ENCODE measurements at places on chromosomes 5 and 9.
A peak's percentile ranks its signal among the peaks of the same experiment; 100 is the strongest.

DNA sequence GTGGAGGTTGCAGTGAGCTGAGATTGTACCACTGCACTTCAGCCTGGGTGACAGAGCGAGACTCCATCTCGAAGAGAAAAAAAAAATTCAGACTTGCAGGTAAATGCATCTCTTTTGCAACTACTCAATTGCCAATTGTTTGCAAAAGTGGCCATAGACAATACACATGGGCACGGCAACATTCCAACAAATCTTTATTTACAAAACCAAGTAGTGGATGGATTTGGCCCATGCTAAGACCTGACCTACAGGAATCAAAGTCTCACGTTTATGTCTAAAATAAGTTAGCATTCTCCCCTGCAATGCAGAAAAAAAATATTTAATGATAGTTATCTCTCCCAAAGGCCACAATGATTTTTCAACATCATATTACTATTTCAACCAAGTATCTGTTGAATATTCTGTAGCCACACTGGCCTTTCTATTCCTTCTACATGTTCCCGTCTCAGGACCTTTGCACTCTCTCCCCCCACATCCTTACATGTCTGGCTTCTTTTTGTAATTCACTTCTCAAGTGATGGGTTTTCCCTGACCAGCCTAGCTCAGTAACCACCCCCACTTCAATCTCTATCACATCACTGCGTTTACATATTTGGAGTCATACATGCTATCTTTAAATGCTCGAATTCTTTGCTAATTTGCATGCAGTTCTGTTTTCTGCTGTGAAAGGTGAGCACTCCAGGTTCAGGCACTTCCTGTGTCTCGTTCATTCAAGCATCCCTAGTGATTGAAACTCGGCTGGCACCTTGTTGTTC lies 54.2 kb downstream of the FNBP1 start:
- DNase-seq: no peak

- DNase-seq: no peak
Observed at GRCh38 chr5:149576021-149576420, 5.3 kb upstream of the ARHGEF37 start.

- DNase-seq: no peak
Observed at GRCh38 chr9:114347675-114348074, 18.0 kb downstream of the ORM2 start.

DNA sequence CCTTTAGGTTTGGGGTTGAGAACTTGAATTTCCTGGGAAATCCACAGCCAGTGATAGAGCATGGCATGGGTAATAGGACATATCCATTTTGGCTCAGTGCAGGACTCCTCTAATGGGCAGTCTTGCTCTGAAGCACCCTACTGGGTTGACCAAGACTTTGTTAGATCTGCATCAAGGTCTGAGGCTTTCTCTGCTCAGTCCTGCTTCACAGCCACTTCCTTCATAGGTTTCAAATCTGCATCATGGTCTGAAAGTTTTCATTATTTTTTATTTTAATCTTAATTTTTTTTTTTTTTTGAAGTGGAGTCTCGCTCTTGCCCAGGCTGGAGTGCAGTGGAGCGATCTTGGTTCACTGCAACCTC lies 36.5 kb downstream of the KIF2A start:
- DNase-seq: no peak

DNA sequence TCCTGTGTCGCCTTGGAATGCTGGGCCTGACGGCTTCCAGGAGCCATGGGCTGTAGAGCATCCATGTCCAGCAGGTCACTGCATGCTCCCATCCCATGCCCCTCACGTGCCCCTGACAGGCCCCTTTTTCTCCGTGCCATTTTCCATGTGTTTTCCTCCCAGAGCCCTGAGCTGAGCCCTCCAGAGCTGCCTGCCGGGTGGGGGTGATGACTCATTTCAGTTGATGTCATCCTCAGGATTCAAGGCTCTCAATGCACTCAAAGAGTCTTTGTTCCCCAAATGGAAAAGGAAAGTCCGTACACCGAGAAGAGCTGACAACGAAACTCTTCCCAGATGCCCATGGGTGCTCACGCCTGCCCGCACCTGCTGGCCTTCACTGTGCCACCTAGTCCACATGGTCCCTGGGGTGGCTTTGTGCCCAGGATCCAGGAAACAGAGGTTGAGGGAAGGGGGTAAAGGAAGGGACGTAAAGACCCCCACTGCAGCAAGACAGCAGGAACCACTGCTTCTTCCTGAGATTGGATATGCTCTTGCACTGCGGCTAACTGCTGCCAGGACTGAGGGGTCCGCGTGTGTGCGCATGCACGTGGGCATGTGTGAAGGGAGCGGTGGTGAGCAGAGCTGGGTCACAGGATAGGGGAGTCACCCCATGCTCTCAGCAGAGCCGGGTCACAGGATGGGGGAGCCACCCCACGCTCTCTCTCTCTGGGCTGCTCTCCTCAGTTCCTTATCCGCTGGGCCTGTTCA lies 27.6 kb downstream of the COL15A1 start:
- DNase-seq: no peak

GRCh38 chr5:54463713-54464112 lies 8.2 kb downstream of the HSPB3 start:
- no peak for DNase-seq

GRCh38 chr9:129231022-129231739 lies 53.1 kb upstream of the IER5L start:
- DNase-seq: no peak

DNA sequence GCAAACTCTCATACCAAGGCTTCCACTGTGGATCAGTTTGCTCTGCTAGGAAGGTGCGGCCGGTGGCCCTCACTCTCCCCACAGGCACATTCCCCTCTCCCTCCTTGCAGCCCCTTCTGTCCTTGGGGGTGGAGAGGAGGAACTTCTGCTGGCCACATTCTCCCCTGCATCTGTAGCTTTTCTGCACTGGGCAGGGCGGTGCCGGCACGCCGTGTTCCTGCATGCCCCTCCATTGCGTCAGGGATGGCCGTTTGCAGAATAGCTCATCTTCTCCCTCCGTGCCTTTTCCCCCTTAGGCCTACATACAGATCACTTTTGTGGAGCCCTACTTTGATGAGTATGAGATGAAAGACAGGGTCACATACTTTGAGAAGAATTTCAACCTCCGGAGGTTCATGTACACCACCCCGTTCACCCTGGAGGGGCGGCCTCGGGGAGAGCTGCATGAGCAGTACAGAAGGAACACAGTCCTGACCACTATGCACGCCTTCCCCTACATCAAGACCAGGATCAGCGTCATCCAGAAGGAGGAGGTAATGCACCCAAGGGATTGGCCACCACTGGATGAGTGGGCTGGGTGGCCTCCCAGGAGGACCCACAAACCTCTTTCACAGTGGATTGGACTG lies 231.5 kb downstream of the DOCK8 start:
- no peak for DNase-seq

GRCh38 chr9:78559449-78559885 lies 262.5 kb downstream of the PSAT1 start:
- no peak for DNase-seq

DNA sequence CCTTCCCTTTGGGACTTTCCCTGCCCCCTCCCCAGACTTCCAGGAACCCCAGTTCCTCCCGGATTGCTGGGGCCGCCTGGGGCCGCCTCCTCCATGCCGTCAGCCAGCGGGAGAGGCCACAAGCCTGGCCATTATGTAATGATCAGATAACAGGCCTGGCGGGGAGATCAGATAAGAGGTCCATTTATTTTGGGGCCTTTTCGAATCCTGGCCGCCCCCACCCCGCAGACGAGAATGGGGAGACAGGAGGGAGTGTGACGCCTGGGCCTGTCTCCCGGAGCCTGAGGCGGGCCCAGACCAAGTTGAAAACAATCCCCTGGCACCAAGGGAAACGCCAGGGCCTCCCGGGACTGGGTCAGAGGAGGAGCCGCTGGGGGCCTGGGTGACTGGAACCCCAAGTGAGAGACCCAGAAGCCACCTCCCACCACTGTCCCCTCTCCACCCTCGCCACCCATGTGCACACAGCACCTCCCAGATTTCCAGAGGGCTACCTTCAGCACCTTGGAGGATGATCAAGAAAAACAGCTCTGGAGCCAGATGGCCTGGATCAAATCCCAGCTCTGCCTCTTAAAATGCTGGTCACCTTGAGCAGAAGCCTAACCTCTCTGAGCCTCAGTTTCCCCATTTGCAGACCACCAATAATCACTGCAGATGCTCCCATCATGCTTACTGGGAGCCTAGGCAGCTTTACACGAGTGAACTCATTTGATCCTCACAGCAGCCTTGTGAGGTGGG lies 7.8 kb downstream of the ENG start:
- DNase-seq: peak; percentile 32

DNA sequence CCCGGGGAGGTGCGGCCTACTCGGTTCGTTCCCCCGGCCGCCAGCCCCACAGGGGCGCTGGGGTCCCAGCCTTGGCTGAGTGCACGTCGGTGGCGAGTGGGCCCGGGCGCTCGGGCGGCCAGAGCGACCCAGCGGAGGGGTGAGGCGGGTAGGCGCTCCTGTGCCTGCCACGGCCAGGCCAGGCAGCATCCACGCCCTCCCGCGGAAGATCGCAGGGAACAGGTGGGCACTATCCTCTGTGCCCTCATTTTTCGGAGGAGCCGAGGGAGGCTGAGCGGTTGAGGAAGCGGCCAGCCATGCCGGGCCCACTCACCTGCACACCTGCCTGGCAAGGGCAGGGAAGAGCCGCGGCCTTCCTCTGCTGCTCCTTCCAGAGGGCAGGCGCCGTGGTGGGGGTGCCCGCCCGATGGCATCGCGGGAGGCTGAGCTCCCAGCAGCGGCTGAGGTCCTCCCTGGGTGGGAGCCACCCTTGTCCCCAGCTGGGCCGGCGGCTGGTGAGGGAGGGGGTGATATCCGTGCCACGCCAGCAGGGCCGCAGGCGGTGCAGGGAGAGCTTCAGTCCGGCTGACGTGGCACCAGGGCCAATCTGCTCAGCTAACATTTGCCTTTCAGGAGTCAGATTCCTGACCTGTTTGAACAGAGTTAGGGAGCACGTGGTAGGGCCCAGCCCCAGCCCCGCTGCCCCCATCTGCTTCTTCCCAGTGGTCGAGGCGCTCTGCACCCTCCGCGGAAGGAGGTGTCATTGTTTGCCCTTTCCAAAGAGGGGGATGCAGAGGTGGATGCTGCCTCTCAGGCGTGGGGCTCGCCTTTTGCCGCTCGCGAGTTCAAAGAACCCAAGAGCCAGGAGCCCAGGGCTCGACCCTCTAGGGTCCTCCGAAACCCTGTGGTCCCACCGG lies 1.6 kb upstream of the SEC16A start:
- no peak for DNase-seq

- DNase-seq: no peak
Observed at GRCh38 chr5:89756955-89757354, 652.6 kb downstream of the CETN3 start.

DNA sequence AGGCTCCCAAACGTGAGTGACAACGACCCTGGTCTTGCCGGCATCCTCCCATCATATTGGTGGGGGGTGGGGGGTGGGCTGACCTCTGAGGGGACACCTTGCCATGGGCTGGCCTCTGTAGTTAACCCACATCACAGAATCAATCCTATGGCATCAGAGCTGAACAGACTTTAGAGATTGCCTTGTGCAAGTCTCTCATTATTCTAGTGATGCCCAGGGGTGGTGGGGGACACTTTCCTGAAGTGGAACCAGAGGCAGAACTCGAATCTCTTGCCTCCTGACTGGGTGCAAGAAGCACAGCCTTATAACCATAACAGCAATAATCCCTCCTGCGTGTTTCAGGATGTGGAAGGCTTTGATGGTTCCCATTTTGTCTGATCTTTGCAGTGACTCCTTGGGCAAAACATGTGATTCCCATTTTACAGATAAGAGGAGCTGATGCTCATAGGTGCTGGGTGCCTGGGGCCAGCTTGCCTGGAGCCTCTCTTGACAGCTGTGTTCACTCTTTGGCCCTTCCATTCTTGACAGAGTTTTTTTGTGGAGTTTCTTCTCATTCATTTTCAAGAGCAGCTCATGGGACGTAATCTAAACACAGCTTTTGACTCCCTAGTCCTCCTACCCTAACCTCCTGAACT lies 18.6 kb upstream of the PITX1 start:
- DNase-seq: no peak

GRCh38 chr9:132539096-132539495 lies 43.3 kb upstream of the BARHL1 start:
- DNase-seq: no peak

DNA sequence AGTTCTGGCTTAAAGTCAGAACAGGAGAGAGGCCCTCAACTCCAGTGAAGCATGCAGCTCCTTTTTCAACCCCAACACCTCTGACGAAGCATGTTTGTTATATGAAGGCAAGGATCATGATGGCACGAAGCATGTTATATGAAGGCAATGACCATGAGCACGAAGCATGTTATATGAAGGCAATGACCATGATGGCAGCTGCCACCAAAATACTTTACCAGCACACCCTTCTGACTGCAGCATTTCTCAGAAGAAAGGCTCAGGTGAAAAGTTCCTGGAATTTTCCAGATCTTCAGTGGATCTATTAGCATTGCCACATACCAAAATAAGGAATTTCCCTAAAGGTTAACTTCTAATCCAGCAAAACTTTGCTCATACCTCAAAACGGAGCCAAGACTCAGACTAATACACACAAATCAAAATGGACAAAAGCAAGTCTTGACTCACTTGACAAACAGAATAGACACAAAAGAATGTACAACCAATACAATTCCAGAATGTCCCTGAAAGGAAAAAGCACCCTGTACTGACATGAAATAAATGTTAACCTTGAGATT lies 217.4 kb downstream of the FANCC start:
- no peak for DNase-seq

DNA sequence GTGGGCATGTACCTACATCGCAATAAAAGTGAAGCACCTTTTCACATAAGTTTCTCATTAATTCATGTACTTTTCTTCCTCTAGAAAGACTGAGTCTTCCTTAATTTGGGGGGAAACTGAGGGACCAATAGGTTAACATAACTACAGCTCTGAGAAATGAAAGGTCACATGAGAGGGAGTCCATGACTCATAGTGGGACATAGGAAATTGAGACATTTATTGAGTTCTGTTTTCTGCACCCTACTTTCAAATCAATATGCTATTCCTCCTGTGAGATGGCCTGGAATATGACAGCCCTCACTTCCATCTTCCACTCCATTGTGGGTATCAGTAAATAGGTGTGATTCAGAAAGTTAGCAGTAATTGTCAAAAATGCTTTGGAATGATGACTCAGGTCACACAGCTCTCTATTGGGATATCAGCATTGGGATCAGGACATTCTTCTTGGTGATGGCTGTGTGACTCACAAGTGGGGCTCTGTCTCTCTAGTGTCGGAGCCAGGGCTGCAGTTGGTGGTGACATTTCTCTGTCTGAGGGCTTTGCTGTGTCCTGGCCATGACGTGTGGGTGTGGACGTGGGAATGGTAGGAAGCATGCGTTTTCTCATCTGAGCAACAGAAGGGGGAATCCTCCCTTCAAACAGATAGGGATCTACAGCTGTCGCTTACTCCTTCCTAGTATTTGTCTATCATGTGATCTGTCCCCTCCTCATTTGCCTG lies 125.0 kb downstream of the TRIO start:
- no peak for DNase-seq

- no peak for DNase-seq
Observed at GRCh38 chr5:155008669-155009068, 4.9 kb upstream of the KIF4B start.

DNA sequence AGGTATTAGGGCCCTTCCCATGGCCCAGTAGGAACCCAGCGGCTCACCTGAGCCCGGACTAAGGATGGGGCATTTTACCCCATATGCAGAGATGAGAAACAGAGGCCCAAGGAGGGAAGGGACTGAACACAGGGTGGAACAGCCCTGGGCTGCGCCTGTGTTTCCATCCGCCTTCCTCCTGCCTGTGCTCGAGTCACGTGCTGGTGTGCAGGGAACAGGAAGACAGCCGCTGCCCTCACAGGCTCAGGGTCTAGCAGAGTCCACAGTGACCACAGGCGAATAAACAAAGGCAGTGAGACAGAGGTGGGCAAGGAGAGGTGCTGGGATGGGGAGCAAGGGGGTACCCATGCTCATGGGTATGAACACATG lies 129.4 kb downstream of the C9orf50 start:
- DNase-seq: no peak

GRCh38 chr9:125126019-125126746 lies 17.1 kb downstream of the SCAI start:
- DNase-seq: peak; percentile 88
